ENCODE measurements at places on chromosomes 1 and 21. TPM values are rescaled to one million over a fixed set of nuclear protein-coding genes. Genes with fewer than 3 reads are reported as not detected.

The ADAMTS5 gene
- total RNA-seq = 0.60 TPM

The C4BPB gene
- not detected for total RNA-seq

The ASAP3 gene
- total RNA-seq = 19.8 TPM

The SLC5A9 gene
- not detected for total RNA-seq

The DNAI4 gene
- total RNA-seq = 49.5 TPM

The ANKRD34A gene
- 25.8 TPM for total RNA-seq

The UBL4B gene
- total RNA-seq = 0.70 TPM

The TNFSF18 gene
- total RNA-seq = 0.72 TPM

The C1QC gene
- 62.7 TPM for total RNA-seq

The TRIM67 gene
- 2.8 TPM for total RNA-seq

The C1orf115 gene
- 62.4 TPM for total RNA-seq

The SLC16A4 gene
- 3.0 TPM for total RNA-seq
